ENCODE measurements at places on chromosomes 7 and 10.

GRCh38 chr7:105673367-105674084, 92.2 kb upstream of the EFCAB10 start:
- DNase-seq, result no peak

DNA sequence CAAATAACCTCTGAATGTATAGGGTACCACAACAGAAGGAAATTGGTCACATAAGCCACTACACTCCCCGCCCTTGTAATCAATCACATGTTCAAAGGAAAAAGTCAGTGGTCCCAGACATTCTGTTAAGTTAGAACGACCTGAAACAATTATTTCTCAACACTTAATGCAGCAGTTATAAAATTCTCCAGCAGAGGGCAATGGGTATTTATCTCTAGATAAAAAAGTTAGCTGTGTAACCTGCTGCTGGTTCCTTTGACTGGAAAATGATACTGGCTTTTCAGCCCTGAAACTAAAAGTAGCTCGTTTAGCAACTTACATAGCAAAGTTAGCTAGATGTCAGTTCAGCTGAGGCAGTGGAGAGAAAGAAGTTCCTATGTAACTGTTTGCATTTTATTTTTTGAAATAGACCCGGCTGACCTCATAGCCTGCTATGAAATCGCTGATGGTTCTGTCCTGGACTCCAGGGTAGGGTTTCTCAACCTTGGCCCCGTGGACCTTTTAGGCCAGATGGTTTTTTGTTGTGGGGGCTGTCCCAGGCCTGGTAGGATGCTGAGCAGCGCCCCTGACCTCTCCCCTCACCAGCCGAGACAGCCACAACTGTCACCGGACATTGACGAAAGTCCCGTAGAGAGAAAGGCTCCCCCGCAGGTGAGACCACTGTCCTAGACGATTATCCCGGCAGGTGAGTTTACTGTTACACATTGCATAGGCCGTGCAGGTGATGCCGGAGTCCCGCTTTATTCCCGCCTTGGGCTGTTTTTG, 40.2 kb upstream of the PROSER2 start:
- peak; percentile 35 for DNase-seq

DNA sequence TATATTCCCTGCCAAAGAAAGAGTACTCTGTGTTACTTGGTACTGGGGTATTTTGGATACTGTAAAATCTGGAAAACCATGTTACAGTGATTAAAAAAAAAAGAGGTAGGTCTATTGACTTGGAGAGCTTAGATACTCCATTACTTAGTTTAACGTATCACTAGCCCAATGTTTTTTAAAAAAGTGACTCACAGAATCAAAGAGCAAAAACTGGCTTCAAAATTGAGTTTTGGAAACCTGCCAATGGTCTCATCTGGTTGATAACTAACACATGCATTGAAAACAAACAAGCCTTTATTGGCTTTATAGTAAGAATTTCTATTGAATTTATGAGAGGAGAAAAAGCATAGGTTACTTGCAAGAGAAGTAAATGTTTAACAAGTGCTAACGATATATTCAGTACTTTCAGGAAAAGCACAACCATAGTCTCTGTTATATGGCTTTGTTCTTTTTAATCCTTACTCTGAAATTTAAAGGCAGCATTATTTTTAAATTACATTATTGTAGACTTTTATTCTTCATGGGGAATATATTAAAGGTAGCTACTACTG, 563.3 kb upstream of the SORCS1 start:
- no peak for DNase-seq

GRCh38 chr7:131945313-131945911, 389.0 kb upstream of the PODXL start:
- DNase-seq, result peak; percentile 1

- no peak for DNase-seq
Measured at GRCh38 chr7:34449765-34450164, 208.3 kb upstream of the NPSR1 start.

GRCh38 chr7:129574487-129574886, 37.0 kb upstream of the NRF1 start:
- no peak for DNase-seq

GRCh38 chr10:129075508-129075907, 391.5 kb upstream of the MGMT start:
- no peak for DNase-seq

DNA sequence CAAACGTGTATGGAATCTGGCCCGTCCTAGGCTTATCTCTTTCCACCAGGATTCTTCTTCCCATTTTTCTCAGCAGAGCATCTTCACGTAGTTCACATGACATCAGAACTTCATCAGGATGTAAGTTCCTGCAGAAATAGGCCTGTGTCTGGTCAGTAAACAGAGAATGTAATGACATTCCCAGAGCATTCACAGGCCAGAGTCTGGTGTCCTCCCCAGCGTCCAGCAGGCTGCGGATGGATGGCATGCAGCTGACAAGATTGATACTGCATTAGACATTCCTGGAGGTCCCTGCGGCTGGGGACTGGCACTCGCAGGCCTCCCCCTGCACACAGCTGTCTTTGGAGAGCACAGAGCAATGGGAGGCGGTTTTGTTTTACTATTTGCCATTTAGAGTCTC, 28.7 kb downstream of the MGMT start:
- DNase-seq, result no peak

GRCh38 chr10:80532571-80532970, 5.1 kb upstream of the SH2D4B start:
- no peak for DNase-seq

- no peak for DNase-seq
Measured at GRCh38 chr7:115086146-115086841, 164.4 kb downstream of the MDFIC start.

- no peak for DNase-seq
Measured at GRCh38 chr7:157808042-157808441, 471.2 kb downstream of the DNAJB6 start.

GRCh38 chr10:74330646-74331045, 179.6 kb downstream of the ADK start:
- DNase-seq, result no peak

DNA sequence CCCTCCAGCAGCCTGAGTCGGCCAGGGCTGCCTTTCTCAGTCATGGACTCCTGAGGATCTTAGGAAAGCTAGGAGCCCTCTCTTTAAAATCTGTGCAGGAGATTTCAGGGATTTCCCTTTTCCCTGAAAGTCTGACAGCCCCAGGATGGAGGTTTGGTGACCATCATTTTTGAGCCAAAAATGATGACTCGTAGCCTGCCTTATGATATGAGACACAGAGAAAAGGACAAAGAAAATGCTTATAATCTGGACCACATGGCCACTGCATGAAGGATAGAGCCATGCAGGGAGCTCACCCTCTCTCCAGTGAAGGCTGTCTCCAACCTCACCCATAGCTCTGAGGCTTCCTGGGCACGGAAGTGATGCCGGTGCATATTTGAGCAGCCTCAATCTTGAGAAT, 106.6 kb upstream of the CHST15 start:
- DNase-seq, result no peak

- no peak for DNase-seq
Measured at GRCh38 chr7:123209786-123210185, 10.0 kb upstream of the SLC13A1 start.

- DNase-seq, result no peak
Measured at GRCh38 chr7:81430150-81430549, 339.7 kb downstream of the HGF start.

GRCh38 chr10:47092831-47093230, 181.6 kb downstream of the PTPN20 start:
- DNase-seq, result no peak

- no peak for DNase-seq
Measured at GRCh38 chr7:129073738-129074137, 18.8 kb upstream of the TNPO3 start.

DNA sequence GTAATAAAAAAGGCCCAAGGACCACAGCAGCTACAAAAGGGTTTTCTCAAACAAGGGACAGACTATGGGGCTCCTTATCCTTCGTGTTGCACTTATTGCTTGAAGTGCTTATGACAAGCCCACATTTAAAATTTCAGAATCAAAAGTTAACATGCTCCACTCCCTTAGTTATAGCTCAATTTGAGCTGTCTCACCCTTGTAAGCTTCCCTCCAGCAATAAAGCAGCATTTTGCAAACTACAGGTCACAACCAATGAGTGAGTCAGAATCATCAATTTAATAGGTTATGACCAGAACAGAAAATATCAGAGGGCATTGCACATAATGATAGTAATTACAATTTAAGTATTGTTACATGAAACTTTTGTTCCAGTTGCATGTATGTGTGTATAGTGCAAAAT, 53.0 kb downstream of the IMMP2L start:
- no peak for DNase-seq

- DNase-seq, result no peak
Measured at GRCh38 chr7:98755138-98755898, 114.5 kb downstream of the TMEM130 start.

GRCh38 chr7:75866114-75866488, 12.7 kb upstream of the RHBDD2 start:
- DNase-seq, result no peak

DNA sequence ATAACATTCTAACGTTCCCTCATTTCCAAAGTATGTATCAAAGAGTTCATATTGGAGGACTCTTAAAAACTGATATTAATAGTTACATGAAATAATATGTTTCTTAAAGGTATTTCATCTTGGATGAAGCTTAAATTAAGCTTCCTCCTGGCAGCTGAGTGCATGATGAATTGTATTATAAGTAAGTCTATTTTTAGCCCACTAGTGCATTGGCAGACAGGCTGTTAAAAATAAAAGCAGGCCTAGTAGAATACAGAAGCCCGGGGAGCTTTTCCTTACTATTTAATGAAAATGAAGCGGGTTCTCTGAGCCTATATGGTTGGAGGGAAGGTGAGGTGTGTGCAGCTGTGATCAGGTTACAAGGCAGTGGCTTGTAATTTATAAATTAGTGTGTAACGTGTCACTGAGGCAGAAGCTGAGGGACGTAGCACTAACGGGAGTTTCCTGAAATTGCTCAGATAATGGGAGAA, 130.7 kb upstream of the KMT2E start:
- no peak for DNase-seq

DNA sequence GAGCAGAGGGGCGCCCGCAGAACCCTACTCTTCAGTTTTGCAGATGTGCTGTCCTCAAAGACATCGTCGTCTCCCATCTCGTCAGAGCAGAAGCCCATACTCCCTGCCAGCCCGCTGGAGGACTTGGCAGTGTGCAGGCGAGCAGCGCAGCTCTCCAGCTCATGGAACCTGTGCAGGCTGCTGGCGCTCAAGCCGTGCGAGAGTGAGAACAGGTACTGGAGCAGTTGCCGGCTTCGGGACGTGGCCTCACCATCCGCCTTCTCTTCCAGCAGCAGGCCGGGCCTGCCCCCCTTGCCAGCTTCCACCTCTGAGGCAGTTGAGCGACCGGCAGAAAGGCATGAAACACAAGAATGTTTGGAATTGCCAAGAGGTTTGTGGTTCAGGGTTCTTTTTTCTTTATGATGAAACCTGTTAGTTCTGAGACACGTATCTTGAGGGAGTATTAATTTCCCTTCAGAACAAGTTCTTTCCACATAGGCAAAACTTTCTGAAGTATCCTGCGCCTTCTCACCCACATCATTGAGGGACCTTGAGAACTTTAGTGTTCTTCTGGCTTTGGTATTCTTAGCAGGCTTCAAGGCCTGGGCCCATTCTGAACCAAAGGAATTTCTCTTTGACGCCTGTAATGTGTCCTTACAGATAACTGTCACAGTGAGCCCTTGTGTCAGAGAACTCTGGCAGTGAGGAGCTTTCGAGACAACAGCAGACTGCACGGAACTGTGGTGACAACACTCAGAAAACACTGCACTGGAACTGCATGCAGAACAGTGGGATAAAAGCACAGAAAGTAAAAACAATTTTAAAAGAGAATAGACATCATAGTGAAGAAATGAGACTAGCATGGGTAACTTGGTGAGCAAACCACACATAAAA, 89.5 kb downstream of the ALOX5 start:
- DNase-seq, result peak; percentile 3

- no peak for DNase-seq
Measured at GRCh38 chr7:78141522-78142281, 343.1 kb downstream of the PHTF2 start.

- peak; percentile 32 for DNase-seq
Measured at GRCh38 chr10:58531084-58531695, 18.5 kb downstream of the BICC1 start.
